Activated CD4-positive, alpha-beta T cell treated with anti-CD3 and anti-CD28 coated beads for 4 hours (primary cell): ENCODE measurements at places on chromosomes 16 and 17.

GRCh38 chr16:11848842-11849241 lies 2.5 kb downstream of the RSL1D1 start:
- DNase-seq: no peak

DNA sequence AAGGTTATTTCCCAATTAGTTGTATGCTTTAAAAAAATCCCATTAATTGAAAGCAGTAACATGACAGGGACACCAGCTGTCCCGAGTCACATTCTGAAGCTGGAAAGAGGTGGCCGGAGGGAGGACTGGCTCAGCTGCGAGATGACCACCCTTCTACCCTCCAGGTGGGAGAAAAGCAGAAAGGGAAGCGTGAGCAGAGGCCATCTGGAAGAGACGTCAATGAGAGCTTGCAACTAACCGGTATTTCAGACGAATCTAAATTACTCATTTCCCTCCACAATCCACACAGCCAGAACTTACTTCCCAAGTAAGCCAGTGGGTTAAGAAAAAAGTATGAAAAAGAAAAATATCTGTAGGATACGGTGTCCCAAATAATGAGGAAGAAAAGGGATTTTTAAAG lies 28.5 kb upstream of the SLC38A8 start:
- no peak for DNase-seq

DNA sequence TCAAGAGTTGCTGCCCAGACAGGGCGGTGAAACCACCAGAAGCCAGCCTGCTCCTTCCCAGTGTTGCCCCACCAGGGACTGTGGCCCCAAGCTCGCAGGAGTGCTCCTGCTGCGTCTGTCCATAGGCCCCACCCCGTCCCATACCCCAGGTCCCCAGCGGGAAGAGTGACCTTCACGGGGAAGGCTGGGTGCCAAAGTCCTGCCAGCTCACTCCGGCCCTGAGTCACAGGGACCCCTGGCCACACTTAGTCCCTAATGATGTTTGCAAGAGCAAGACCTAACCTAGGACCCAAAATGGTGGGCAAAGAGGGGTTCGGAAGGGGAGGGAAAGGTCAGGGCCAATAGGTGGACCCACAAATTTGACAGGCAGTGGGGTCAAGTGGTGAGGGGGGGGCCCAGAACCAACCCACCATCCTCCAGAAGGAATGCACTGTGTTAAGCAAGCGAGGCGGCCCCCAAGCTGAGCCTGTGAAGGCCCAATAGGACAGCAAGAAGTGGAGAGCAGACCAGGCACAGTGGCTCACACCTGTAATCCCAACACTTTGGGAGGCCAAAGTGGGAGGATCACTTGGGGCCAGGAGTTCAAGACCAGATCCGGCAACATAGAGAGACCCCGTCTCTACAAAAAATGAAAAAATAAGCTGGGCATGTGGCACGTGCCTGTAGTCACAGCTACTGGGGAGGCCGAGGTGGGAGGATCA lies 3.3 kb downstream of the DOK4 start:
- DNase-seq: no peak

DNA sequence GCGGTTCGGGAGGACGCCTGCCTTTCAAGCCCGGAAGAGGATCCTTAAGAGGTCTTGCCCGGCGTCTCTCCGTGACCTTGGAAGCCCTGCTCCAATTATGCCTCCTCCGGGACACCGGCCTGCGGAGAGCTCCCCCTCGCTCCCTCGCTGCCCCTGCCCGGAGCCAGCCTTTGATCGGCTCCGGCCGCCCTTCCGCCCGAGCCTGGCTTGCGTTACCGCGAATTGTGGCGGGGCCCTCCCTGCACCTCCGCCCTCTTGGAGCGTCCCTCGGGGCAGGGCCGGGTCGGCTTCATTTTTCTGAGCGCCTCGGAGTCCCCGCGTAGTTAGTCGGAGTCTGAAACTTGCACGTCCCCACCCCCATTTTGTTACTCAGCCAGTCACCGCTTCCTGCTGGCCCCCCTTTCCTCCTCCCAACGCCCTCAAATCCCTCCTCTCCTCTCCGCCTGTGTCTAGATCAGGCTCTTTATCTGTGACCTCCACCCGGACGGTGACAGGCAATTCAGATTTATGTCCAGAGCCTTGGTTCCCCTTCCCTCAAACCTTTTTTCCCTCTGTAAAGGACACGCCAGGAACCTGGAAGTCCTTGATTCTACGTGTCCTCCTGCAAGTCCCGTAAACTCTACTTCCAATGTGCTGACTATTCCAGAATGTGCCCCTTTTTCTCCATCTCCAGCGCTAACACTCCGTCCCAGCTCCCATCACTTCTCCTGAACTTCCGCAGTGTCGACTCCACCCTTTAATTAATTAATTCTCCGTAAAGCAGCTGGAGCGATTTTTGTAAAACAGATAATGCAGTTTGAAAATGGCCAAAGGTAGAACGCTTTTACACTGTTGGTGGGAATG lies 569 bp upstream of the RABEP2 start:
- DNase-seq: peak; percentile 78

GRCh38 chr16:81463296-81463890 lies 18.8 kb downstream of the CMIP start:
- DNase-seq: no peak

DNA sequence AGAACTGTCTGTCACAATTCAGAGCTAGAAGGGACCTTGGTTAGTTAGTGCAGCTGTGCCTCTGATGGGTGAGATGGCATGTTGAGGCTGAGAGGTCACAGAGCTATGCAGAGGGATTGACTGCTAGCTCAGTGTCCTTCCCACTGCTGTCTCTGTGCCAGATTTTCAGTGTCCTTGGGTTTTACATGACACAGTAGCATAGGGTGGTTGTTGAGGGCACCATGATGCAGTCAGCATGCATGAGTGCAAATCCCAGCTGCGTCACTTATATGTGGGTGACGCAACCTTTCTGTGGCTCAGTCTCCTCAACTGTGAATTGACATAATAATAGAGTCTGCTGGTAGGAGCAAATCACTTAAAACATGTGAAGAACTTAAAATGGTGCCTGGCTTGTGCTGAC lies 2.7 kb downstream of the MT1A start:
- DNase-seq: no peak

DNA sequence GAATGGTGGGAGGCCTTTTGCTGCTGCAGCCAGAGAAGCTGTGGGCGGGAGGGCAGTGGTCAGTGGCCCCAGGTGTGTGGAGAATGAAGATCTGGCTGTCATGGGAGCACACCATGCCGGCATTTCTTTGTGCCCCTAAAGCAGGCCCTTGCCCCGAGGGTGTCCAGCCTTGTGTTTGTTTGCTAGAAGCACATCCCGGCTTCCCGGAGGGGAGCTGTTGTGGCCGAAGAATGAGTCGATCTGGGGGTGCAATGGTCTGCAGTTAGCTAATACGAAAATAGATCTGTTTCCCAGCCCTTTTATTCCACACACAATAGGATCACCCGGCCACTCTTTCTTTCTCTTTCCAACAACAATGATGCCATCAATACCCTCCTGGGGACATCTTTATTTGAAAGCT lies 228.8 kb downstream of the CBLN1 start:
- DNase-seq: no peak
